ENCODE measurements at places on chromosomes 1 and 21.

DNA sequence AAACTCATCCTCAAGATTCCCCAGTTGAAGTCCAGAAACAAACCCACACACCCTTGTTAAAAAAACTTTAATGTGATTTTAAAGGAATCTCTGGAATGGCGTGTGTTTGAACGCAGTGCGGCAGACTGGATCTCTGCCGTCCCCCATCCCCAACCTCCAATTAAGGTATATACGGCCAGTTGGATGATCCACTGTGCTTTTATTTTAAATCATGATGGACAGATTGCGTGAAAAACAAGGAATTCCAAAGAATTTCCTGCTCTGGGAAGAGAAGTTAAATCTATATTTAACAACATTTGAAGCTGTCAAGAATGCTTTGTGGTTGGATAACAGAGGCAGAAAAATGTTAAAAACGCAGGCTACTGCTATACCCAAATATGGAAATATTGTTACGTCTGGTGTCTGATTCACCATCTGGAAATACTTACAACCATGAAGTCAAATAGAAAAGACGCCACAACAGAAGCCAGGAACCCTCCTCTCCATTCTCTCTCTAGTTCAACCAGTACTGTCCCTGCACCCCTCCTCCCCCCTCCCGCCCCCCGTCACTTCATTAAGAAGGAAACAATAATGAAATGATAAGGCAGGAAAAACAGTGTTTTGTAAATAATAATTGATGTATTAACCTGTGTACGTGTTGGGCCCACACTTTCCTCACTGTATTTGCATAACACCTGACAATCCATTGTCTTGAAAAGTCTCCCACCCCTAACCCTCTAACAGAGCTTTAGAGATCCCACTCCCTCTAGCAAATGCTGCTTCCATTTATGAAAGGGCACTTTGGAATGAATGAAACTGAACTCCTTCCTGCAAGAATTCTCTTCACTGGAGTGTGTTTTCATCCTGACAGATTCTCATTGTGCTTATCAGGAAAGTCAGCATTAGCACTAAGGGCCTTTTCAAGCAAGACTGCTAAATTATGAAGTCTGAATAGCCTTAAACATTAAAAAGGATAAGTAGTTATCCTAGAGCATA, 2.0 kb upstream of the CCN1 start:
- no peak for DNase-seq

DNA sequence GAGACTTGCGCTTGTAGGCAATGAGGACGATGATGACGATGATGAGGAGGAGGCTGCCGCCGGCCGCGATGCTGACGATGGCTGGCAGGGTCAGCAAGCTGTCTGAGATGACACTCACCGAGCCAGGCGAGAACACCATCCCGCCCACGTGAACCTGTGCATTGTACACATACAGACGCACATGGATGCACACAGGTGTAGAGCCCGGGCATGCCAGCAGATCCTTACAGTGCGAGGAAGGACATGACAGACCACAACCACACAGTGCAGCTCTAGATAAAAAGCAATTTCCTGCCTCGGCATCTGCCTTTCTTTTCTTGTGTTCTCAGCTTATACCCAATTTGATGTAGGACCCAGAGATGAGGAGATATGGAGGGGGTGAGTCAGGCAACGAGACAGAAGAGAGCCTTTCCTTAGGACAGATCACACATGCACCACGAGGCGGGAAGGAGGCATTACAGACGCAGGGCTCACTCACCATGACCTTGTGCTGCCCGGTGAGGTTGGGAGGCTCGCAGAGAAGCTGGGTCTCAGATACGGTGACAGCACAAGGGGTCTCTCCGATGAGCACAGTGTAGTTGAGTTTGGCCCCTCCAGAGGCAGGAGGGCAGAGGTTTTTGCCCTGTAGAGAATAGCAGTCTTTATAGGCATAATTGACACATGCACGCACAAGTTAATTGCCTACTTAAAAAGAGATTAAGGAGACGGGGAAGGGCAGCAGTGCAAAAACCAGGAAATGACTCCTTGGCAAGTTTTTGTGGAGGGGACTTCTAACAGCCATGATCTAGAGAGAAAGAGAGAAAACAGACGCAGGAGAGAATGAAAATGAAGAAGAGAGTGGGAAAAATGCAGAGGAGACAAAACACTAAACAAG, 133.9 kb upstream of the CD34 start:
- no peak for DNase-seq

- DNase-seq, result no peak
Measured at GRCh38 chr1:150841626-150842025, 33.6 kb upstream of the CTSK start.

GRCh38 chr1:97925151-97925550, 4.3 kb upstream of the DPYD start:
- DNase-seq, result no peak

GRCh38 chr21:39020751-39021477, 162.3 kb downstream of the PSMG1 start:
- DNase-seq, result no peak

DNA sequence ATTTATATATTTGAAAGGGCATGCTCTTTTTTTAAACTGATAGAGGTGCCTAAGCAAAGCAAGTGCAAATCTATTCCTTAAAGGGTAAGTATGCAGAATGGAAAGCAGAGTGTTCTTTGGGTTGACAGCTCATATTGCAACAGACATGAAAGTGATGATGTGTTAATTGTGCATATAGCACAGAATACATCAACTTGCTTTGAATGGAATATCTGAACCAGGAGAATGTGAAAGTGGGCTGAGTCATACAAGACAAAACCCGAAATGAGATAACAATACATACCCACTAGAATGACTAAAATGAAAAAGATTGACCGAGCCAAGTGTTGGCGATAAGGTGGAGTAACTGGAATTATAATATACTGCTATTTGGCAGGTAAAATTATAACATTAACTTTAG, 4.3 kb downstream of the CR1 start:
- DNase-seq, result no peak

DNA sequence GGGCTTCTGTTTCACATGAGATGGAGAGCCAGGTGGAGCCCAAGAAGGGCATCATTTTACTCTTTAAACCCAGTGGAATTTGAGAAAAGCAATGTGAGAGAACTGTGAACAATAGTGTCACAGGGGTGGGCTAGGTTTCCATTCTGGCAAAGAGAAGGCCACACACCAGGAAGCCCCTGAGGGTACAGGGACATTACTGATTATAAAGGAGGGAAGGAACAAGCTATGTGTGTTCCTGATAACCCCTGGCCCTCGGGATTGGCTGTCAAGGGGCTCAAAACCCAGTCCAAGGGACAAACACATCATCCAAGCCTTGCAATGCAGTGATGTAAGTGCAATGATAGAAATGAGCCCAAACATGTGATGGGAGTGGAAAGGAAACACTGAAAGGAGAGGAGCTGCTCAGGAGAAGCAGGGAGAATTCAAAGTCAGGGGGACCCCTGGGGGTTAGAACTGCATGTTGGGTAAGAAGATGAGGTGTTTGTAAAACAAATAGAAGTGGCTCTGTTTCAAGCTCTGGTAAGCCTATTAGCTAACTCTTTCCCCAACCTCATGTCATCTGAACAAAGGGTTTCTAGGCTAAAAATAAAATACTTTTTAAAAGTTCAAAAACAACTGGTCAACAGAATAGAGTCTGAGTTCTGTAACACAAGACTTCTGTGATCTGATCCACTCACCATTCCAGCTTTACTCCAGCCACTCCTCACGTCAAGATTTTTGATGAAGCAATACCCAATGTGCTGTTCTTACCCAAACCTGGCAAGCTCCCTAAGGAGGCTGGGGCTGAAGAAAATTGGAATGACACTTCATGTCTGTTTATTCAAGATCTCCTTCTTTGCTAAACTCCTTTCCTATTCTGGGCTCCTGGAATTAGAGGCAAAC, 51.1 kb upstream of the IL12RB2 start:
- no peak for DNase-seq

GRCh38 chr1:19343617-19344350, 31.7 kb downstream of the SLC66A1 start:
- no peak for DNase-seq

- no peak for DNase-seq
Measured at GRCh38 chr1:214862421-214862820, 220.1 kb upstream of the KCNK2 start.

DNA sequence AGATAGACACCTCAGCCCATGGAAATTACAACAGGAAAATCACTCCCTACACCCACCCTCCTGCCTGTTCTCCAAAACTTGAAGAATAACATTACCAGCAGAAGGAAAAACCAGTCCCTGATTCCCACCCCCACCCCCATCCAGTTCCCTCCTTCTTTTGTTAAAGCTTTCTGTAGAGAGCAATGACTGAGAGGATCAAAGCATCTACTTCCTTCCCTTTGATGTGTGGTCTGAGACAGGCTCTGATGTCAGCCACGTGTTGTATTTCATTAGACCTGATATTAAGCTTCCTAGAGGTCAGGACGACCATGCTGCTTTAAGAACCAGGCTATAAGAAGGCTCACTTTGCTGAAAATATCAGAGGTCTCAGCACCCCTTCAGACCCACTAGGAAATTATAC, 73.9 kb upstream of the HAO2 start:
- no peak for DNase-seq

DNA sequence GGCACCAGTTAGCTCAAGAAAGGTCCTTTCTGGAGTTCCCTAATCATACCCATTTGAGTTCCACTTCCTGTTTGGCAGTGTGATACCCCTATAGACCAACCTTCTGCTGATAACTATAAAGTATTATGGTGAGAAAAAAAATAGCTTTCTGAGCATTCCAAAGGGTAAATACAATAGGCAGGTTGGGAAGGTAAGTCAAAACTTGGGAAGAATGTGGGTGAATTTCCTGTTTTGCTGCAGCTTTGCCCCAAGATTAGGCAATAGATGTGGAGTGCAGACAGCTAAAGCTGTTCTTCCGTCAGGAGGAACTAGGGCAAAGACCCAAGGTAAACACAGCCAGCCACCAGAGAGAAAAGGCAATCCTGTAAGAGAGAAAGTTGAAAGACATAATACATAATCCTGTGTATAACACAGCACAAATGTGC, 49.9 kb upstream of the GUCA2A start:
- no peak for DNase-seq
